IPS-NIHi11 (cell line): ENCODE measurements at places on chromosomes 2 and 18.

DNA sequence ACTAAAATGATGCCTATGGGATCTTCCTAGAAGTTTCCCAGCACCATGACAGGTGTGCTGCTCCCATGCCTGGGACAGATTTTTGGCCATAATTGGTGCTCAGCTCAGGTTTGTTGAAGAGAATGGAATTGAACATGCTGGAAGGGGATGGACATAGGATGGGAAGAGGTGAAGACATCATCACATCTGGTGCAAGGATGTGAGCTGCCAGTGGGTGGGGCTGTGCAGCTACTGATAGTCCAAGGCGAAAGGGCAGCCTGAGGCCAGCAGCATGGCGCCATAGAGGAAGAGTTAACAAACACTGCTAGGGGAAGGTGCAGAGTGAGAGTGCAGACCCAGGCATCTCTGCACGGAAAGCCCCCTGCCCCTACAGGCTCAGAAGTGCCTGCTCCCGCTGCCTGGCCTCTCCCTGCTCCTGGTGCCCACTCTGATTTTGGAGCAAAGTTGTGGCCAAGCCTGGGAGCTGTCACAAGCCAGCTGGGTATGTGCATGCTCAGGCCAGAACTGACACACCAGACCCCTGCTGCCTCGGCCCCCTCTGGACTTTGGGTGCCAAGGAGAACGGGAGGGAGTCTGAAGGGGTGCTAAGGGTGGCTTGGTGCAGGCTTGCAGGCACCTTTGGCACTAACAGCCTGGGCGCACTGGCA, 178.6 kb downstream of the ZBTB7C start:
- DNase-seq = peak; percentile 83

GRCh38 chr2:102473020-102473419, at the start of gene SLC9A4:
Gene SLC9A4, plus strand, starts transcription at chr2:102473226. Its CDS starts 534 bp downstream, at chr2:102473760.
- peak; percentile 62 for DNase-seq

DNA sequence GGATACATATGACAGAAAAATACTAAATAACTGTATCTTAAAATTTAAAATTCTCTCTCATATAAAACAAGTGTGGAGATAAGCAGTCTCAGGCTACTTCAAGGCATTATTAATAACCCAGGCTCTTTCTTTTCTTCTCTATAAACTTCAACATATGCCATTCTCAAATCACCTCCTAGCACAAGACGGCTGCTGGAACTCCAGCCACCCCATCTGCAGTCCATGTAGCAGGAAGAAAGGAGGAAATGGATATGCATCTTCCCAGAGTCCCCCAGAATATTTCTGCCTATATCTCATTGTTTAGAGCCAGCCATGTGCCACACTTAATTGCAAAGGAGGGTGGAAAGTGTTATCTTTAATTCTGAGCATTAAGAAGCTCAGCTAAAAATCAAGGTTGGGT, 35.3 kb upstream of the NEB start:
- DNase-seq = no peak

DNA sequence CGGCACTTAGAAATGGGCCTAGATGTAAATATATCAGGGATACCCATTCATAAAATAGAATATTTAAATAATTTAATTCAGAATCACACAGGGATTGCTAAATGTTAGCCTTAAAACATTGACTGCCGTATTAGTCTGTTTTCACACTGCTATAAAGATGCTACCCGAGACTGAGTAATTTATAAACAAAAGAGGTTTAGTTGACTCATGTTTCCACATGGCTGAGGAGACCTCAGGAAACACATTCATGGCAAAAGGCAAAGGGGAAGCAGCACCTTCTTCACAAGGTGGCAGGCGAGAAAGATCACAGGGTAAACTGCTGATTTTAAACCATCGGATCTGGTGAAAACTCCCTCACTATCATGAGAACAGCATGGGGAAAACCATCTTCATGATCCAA, 223.6 kb upstream of the GULP1 start:
- DNase-seq = no peak
